ENCODE measurements at places on chromosomes 6 and 20.
A peak's percentile ranks its signal among the peaks of the same experiment; 100 is the strongest.

GRCh38 chr20:5947276-5947675 lies 3.1 kb downstream of the TRMT6 start:
- DNase-seq: no peak

- DNase-seq: no peak
Measured at GRCh38 chr20:5719861-5720403, 30.3 kb upstream of the SHLD1 start.

DNA sequence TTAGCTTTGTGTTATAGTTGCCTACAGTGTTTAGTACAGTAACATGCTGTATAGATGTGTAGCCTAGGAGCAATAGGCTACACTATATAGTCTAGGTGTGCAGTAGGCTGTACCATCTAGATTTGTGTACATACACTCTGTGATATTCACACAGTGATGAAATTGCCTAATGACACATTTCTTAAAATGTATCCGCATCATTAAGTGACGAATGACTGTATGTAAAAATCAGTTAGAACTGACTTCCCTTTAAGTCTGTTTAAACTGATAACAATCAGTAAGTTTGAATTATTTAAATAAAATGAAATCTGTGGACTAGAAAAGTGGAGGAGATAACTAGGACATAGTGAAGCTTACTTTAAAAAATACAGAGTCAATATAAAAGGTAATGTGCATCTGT lies 176.1 kb downstream of the CDKAL1 start:
- DNase-seq: no peak

DNA sequence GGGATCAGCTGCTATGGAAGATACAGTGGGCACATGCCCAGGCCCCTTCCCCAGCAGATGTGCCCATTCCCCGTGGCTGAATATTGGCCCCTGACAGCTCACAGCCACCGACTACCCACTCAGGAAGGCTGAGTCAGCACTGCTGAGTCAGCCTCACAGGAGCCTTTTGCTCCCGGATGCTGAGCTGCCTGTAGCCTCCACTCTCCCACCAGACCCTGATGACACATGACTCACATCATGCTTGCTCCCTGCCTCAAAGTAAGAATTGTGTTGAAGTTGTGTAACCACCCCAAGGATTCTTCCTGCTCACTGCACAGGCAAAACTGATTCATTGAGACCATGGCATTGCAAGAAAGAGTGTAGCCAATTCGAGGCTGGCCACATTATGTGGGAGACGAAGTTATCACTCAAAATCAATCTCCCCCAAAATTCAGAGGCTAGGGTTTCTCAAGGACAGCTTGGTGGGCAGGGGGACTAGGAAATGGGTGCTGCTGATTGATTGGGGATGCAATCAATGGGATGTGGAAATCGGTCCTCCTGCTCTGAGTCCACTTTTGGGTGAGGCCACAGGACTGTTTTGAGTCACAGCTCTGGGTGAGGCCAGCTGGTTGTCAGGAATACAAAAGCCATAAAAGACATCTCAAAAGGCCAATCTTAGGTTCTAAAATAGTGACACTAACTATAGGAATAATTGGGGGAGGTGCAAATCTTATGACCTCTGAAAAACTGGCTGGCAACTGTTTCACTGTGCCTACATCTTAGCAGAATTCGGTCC lies 556.6 kb upstream of the CDH4 start:
- DNase-seq: no peak

- peak; percentile 85 for DNase-seq
Measured at GRCh38 chr6:37576336-37576737, 76.6 kb upstream of the CCDC167 start.

DNA sequence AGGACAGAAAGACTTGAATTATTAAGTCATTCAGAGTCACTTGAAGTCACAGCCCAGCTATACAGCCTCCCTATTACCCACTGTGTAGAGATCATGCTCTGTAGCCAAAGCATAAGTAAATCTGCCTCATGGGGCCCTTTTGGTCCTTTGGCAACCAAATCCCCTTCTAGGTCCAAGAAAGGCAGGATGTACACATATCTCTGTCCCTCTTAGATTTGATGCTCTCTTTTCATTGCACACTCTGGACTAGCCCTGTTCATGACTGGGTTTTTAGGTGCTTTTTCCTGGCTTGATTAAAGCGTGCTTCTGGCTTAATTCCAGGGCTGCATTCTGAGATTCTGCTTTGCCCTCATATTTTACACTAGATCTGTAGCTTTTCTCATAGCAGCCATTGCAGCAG lies 296.8 kb downstream of the TENT5A start:
- no peak for DNase-seq

- DNase-seq: no peak
Measured at GRCh38 chr6:158817728-158818580, 1.2 kb downstream of the EZR start.

- DNase-seq: no peak
Measured at GRCh38 chr6:148548065-148548748, 198.6 kb upstream of the UST start.

- no peak for DNase-seq
Measured at GRCh38 chr6:90397929-90398674, 101.5 kb upstream of the BACH2 start.

DNA sequence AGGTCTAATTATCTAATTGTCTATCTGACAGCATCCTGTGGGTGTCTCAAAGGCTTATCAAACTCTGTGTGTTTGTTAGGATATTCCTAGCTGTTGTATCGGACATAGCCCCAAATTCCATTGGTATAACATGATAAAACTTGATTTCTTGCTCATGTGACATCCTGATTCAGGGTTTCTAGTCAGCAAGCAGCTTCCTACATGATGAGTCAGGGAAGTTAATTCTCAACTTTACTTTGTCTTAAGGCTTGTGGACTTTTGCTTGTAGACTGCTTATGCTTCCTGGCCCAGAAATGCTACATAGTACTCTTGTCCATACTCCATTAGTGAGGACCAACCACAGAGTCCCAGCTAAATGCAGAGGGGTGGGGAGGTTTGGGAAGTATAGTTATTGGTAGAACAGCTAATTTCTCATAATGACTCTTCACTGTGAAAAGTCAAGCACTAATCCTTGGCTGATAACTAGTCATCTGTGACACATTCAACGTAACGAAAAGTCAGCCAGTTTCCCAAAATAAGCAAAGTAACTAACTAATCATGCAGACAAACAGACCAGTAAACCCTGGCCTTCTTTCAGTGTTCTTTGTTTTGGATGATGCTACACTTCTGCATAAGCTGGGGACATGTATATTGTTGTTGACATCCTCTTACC lies 25.8 kb downstream of the NKAIN2 start:
- DNase-seq: no peak

- DNase-seq: no peak
Measured at GRCh38 chr6:18359237-18359885, 27.8 kb upstream of the RNF144B start.

- DNase-seq: no peak
Measured at GRCh38 chr20:15042723-15043122, 705.3 kb upstream of the FLRT3 start.
